ENCODE measurements at places on chromosomes 11 and 22. TPM values are rescaled to one million over a fixed set of nuclear protein-coding genes. Genes with fewer than 3 reads are reported as not detected.

- DNase-seq, result no peak
These were observed 4.0 kb downstream of the PAX6 start for GRCh38 chr11:31806928-31807798.

- no peak for DNase-seq
These were observed 65.5 kb downstream of the RPUSD4 start for GRCh38 chr11:126145954-126146353.

- DNase-seq, result no peak
These were observed 11.3 kb upstream of the PRMT3 start for GRCh38 chr11:20376162-20376730.

- DNase-seq, result no peak
These were observed 24.5 kb upstream of the CSTF3 start for GRCh38 chr11:33185756-33186155.

- DNase-seq, result no peak
These were observed 121.1 kb downstream of the PAX6 start for GRCh38 chr11:31690041-31690440.

DNA sequence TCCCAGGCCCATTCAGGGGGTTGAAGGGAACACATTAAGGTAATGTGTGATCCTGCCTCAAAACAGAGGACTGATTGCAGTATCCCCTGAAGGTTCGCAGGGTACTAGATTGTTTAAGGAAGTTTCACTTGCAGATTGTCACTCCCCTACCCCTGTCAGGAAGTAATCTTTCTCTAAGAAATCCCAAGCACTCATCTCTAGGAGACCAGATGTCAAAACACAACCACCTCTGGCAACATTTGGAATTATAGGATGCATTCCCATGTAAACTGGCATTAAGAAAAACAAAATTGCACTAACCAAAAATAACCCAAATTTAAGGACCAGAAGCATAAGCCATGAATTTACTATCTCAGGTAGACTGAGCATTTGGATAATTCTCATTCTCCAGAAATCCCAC lies 1.6 kb downstream of the MRPL17 start:
- DNase-seq, result no peak

Gene ACTN3
- not detected for total RNA-seq

Gene OR51B6
- total RNA-seq, result not detected

Gene IGLL1
- total RNA-seq, result not detected

Gene SDHD
- 76.6 TPM for total RNA-seq

All from glomerular endothelial cell (primary cell).